T-helper 17 cell (primary cell): ENCODE measurements at places on chromosomes 13 and 19.

DNA sequence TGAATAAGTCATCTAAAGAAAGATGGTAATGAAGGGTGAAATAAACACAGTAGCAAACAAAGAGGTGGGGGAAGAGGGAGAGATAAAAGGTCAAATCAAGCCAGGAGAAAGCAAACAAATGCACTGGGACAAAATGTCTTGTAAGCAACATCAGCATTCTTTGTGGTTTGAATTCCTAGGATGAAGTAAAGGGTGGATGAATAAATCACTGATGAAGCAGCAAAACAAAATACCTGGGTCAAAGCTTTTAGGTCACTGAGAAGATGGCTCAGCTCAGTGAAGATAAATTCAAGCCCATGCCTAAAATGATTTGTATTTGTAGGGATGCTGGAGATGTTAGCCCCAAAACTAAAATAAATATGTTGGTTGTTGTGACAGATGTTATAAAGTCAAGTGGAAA, 86.5 kb upstream of the FBXL3 start:
- DNase-seq: no peak

GRCh38 chr19:13441810-13442512, 64.3 kb downstream of the CACNA1A start:
- peak; percentile 25 for DNase-seq

DNA sequence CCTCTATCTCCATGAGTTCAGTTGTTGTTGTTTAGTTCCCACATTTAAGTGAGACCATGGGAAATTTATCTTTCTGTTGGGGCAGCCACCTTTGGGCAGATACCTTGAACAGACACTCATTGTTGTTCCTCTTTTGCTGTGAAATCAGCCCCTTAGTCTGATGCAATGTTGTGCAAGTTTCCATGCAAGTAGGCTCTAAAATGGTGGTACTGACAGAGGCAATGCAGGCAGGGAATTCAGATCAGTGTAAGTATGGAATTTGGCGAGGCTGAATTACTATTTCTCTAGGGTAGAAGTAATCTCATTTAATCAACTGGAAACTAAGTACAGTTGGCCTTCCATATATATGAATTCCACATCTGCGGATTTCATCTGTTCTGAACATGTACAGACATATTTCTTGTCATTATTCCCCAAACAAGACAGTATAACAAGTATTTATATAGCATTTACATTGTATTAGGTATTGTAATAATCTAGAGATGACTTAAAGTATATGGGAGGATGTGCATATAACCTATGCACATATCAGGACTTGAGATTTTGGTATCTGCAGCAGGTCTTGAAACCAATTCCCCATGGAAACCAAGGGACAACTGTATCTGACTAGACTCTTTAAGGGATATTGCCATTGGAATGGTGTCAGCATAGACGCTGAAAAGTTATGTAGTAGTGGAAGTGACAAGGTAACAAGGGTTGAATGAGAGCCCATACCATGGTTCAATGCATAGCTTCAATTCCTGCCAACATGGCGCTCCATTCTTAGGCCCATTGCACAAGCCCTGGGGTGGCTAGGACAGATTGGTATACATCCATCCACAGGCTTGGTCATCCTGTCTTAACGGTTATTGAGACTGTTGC, 281.5 kb upstream of the HTR2A start:
- DNase-seq: no peak

DNA sequence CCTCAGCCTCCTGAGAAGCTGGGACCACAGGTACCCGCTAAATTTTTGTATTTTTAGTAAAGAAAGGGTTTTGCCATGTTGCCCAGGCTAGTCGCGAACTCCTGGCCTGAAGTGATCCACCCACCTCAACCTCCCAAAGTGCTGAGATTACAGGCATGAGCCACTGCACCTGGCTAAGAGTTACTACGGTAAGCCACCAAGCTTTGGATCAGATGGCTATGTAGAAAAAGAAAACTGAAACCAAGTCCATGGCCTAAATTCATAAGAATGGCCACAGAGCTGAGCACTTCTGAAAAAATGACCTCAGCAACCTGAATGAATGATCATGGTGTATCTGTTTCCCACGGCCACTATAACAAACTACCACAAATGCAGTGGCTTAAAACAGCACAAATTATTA, 9.4 kb downstream of the OPA3 start:
- no peak for DNase-seq

DNA sequence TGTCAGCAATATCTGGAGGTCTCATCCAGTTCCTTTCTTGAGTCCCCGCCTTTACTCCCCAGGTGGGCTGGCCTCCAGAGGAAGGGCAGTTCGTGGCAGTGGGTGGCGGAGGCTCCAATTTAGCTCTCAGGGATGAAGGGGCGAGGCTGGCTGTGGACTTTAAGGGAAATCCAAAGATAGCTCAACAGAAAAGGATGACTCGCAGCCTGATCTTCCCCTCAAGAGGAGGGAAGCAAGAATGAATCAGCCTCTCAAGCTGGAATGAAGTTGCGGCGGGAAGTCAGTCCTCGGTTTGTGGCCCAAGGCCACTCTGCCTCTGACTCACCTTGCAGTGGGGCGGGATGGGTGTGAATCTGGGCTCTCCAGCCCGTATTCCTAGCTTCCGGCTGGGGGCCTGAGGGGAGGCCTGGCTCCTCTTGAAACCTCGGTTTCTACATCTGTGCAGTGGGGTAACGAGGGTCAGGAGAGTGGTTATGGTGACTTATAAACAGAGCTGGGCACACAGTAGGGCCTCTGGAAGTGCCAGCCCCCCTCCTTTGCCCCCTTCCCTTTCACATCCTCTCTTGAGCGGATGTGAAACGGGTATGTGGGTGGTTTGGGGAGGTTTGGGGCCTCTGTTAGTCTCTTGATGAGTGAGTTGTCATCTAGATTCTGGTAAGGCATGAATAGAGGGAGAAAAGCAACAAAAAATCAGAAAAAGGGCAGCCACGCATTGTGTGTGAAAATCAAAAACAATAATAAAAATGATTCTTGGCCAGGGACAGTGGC, 10.5 kb upstream of the SMG9 start:
- DNase-seq: peak; percentile 41

DNA sequence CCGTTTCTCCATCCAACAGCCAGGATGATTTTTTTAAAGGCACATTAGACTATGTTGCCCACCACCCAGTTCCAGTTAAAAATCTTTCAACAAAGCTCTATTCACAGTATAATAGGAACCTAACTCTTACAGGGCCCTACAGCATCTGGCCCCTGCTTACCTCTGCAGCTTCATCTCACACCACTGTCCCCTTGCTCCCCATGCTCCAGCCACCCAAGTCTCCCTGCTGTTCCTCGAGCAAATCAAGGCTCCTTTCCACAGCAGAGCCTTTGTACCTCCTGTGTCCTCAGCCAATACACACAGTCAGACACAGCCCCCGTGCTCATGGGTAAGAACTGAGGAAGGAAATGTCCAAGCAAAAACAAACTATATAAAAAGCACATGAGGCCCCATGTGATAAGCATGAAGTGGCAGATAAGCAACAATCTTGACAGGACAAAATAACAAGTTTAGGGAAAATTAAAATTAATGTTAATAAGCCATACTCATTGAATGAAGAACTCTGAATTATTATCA, 67.5 kb downstream of the TSC22D1 start:
- DNase-seq: no peak

- peak; percentile 72 for DNase-seq
These were observed at the start of gene VAV1 for GRCh38 chr19:6772028-6772865. Gene VAV1, plus strand, starts transcription at chr19:6772708. Its CDS starts 100 bp downstream, at chr19:6772808.

DNA sequence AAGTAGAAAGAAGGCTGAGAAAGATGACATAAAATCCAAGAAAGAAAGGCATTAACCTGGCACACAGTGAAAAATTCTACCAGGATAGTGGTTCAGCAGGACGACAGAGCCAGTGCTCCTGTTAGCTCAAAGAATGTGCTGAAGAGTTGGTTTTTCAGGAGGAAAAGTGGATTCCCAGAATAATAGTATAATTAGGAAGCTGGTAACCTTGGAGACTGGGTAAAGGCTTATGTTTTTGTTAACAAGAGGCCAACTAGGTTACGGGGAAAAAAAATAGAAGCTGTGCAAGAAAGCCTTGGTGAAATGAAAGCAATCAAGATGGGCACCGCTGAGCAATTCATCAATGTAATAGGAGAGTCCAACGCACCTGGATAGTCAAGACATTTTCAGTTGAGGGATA, 54.7 kb downstream of the SLC15A1 start:
- DNase-seq: no peak

- DNase-seq: no peak
These were observed 68.7 kb downstream of the ACSBG2 start for GRCh38 chr19:6204212-6204611.

DNA sequence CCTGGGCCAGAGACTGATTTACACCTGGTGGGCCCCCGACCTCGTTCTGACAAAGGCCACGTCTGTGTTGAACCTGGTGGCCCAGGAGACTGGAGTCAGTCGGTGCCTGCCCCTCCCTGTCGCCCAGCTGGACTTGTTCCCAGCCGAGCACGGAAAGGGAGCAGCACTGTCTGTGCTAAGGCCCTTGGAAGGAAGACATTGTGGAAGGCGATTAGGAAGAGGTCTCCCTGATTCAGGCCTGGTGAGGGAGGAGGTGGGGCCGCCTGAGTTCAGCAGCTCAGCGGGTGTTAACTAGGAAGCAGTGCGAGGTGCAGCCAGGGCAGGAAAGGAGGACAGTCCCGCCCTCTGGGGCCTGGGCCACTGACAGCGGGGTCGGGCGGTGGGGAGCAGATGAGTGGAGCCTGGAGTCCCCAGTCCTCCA, 64.7 kb downstream of the GPR12 start:
- DNase-seq: no peak

- DNase-seq: peak; percentile 57
These were observed 1.7 kb downstream of the TGFBR3L start for GRCh38 chr19:7916103-7916954.

DNA sequence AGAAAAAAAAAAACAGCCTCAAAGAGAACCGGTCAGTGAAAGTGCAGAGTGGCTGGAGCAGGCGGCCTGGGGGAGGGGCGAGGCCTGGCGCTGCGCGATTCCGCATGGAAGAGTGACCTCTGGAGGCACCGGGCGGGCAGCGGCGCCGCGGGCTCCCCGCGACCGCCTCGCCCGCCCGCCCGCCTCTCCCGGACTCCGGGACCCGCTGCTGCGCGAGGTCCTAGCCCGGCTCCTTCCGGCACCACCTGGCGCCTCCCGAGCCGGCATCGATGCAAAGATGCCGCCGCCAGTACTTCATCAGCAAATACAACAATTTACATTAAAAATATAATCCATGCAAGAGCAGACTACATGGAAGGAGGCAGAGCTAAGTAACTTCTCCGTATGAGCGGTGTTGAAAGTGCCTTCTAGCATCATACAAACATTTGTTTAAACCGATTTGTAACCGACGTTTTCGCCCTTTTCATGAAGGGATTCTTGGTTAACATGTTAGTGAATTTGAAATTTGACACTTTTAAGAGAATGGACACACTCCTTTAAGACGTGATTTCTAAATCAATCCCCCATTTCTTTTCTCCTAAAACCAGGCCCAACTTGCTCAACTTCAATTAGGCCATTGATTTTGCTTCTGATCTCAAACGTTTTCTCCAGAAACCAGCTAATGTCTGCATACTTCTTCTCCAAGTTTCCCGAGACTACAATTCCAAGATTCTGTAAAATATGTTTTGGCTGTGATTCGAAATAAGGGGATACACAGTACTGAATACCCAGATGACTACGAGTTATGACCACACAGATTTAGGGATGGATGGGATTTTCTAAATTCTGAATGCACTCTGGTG, 2.1 kb downstream of the EFNB2 start:
- DNase-seq: no peak

DNA sequence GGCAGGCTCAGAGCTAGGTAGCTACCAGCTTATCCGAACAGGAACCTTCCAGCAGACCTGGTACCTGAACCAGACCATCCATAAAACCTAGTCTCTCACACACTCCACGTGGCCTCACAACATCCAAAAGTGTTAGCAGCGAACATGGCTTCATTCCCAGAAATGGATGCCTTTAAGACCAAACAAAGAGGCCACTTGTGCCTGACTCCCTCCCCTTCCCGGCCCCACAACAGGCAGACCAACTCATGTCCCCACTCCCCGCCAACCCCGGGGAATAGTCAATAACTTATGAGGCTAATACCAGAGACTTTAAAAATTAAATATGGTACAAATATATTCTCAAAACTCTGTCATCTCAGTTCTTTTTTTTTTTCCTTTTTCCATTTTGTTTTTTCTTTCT, 46.2 kb downstream of the ZNF557 start:
- no peak for DNase-seq

DNA sequence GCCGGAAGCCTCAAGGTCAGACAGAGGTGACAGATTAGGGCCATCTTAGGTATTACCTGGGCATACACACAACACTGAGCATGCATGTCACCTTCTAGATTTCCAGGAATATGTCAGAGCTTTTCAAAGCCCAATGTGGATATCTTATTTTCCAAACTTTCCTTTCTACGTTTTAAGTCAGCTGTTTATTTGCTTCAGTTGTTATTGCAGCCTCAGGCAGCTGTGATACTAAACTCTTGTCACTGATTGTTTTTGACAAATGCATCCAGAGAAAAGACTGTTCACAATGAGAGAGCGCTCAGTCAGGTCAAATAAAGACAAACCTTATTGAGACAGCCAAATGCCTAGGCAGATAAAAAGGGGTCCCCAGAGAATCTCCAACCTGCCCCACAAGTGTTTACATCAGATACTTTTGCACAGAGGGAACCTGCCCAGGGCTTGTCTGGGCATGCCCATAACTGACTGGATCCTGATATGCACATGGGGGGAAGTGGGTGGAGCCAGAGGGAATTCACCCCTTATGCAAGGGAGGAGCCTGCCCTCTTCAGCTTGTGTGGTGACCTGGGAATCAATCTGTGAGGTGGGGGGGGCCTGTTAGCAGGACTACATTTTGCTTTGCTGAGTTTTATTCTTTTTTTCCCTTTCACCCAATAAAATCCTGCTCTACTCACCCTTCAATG, 28.5 kb downstream of the MED4 start:
- DNase-seq: no peak
